ENCODE measurements at places on chromosomes 1 and 21.

DNA sequence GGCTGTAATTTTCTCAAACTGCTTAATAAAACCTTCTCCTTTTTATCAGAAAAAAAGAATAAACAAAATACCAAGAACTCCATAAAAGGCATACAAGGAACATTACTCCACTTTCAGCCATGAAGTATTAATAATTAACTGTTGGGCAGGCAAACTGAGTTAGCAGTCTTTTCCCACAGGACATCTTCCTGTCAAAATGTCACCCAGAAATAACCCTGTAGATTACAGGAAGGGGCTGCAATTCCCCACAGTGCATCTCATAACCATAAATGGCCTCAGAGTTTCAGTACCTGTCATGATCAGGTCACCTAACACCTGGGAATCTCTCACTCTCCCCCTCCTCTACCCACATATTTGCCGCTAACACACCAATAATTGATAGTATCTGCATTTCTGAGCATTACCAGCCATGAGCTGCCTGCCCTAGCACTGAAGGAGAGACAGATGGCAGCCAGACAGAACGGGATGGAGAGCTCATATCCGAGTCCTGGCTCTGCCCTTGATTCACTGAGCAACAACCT lies 475.0 kb downstream of the SMYD3 start:
- peak; percentile 36 for DNase-seq

- DNase-seq, result no peak
Observed at GRCh38 chr1:28807046-28807445, 4.9 kb upstream of the OPRD1 start.

DNA sequence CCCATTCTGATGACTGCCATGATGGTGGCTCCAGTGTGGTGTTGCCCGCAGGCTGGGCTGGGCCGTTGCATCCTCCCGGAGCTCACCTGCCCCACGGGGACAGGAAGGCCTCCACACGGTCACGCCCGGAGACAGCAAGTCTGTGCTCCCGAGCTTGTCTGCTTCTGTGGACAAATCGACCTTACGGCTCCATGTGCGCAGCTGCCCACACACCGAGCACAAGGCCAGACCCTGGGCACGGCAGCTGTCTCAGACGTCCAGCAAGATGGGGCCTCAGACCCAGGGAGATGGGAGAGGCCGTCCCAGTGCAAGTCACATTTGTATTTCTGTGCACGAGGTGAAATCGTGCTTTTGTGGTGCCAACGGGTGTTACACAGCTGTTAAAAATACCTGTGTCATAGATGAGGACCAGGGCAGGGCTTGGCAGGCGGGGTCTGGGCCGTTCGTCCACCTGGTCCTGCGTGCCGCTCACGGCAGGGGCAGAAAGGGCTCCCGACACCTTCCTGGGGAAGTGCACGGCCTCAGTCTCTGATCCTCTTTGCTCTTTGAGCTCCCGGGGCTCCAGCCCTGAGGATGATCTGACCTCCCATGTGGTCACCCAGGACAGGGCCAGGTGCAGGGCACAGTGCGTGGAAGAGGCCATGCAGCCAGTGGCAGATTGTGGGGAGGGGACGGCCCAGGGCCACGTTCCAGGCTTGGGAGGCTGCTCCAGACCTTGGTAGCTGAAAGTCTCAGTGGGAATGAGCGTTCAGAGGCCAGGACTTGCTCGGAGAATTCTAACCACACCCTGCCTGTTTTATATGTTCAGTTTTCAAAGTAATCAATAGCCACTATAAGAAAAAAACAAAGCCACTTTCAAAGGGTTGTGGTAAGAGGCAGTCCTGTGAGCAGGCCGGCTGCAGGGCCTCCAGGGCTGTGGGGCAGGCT lies 13.5 kb downstream of the COL6A1 start:
- DNase-seq, result no peak

DNA sequence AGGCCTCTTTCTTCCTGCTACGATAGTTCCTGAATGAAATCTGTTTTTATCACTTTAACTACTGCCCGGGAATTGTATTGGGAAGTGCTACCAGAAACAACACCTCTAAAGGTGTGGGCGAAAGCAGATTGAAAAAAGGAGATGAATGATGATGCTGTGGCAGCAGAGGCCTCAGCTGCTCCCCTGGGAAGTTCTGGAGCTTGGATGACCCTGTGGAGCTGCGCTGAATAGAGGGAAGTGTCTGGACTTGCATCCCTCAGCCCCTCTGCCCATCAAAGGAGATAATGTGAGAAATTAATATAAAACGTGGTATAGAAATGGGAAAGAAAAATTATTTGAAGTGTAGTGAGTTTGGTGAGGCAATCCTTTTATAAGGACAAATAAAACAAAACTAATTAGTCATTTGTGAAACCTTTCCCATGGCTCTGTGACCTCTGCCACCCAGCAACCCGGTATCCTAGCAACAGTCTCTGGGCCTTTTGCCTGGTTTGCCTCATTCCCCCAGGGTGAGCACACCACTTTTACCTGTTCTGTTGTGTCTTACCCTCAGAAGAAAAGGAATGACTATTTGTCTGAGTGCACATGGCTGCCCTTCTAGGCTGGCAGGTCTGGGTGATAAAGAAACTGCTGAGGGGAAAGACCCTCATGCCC lies 21.3 kb downstream of the OVAAL start:
- DNase-seq, result no peak

- DNase-seq, result no peak
Observed at GRCh38 chr1:229328598-229329362, 14.1 kb downstream of the CCSAP start.

DNA sequence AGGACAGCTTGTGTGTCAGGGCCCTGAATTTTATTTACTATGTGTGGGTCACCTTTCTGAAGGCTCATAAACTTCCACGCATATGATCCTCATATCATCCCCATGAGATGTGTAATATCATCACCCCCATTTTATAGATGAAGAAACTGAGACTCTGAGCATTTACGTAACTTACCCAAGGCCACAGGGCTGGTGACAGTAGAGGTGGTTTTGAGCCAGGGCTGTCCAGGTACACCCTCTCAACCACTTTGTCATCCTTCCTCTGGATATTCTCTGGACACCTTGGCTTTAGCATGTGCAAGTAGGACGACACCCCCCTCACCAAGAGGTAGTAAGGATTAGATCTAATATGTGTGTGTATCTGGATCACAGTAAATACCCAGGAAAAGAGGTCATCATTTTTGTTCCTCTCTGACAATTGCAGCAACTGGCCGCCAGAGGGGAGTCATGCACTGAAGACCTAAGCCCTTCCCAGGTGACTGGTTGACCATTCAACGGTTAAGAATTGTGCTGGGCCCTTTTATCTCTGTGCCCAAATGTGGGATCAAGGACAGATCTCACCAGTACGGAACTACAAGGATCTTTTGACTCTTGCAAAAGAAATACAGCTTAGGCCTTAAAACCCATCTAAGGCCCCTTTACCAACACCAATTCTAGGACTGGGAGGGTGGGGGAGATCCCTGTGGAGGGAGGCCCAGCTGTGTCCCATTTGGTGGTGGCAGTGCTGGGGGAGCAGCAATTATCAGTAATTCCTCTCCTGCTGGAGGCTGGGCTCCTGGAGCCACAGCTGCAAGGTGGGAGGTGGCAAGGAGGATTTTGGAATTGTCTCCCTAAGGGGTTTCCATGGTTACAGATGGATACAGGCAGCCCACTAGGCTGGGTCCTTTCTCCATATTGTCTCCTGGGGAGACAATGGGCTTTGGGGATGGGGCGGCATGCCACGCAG lies 13.7 kb upstream of the E2F2 start:
- peak; percentile 72 for DNase-seq

DNA sequence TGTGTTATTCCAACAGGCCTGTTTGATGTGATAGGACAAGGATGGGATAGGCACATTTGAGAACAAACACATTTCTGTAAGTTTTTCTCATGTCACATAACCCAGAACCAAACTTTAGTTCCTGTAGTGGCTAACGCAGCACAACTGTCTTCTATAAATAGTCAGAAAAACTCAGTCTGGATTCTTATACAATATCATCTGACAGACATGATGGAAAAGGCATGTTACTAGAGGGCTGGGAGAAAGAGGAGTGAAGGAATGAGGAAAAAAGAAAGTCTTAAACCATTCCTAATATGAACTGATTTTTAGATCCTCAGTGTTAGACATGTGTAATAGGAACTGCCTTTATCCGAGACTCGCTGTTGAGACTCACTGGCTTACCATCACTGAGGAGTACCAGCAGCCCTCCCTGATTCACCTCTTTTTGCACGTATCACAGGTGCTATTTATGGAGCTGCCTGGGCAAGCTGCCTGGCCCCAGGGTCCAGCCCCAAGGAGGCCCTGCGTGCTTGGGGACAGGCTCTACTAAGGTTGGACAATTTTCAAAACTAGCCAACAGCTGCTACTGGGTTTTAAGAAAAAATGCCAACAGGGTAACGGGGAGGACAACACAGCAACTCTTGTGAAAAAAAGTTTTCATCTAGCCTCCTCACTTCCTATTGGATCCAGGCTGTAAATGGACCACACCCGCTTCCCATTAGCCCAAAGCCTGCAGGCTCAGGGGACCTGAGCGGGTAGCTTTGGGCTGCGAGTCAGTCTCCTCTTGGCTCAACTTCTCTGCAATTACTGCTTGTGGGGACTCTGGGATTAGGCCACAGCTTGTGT lies 30.7 kb upstream of the SERBP1 start:
- no peak for DNase-seq

GRCh38 chr1:167601442-167602383 lies 28.3 kb upstream of the RCSD1 start:
- no peak for DNase-seq

- no peak for DNase-seq
Observed at GRCh38 chr1:52055866-52056162, 281 bp upstream of the BTF3L4 start.

- DNase-seq, result peak; percentile 41
Observed at GRCh38 chr1:50968821-50969610, 1.0 kb upstream of the CDKN2C start.

- DNase-seq, result no peak
Observed at GRCh38 chr21:38752051-38752505, 53.7 kb upstream of the ETS2 start.

DNA sequence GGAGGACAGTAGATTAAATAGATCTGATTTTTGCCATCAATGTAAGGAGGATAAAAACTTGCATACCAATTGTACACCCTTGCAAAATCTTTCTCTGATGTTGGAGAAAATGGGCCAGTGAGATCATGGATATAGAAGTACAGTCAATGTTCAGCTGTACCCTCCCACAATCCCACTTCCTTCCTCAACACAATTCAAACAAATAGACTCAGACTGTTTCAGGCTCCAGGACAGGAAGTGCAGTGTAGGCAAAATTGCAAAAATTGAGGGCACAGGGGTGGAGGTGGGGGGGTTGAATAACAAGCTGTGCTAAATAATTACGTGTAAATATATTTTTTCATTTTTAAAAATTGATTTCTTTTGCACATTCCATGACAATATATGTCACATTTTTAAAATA lies 3.9 kb upstream of the IFI44 start:
- no peak for DNase-seq

DNA sequence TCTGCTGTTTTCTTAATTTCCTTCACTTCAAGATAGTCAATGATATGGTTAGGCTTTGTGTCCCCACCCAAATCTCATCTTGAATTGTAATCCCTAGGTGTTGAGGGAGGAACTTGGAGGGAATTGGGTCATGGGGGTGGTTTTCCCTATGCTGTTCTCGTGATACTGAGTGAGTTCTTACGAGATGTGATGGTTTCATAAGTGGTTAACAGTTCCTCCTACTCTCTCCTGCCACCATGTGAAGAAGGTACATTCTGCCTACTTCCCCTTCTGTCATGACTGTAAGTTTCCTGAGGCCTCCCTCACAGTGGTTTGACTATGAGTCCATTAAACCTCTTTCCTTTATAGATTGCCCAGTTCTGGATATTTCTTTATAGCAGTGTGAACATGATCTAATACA lies 74.0 kb upstream of the SAMSN1 start:
- DNase-seq, result no peak

DNA sequence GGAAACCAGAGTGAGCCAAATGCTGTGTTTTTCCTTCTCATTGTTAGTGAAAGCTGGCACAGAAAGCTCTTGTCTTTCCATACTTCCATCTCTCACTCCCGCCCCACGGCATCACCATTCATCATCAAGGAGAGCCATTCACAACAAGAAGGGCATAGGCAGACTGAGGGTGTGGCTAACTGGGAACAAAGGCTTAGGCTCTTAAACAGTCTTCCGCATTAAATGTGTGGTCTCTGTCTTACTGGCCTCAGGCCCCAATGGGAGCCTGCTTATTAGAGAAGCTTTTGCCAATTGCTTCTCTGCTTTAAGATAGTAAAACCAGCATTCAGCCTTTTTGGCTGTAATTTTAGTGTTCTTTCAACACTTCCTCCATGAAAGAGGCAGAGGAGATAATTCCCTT lies 51.4 kb downstream of the TNFSF18 start:
- no peak for DNase-seq

- DNase-seq, result no peak
Observed at GRCh38 chr1:231576804-231577718, 48.6 kb downstream of the TSNAX start.

All from ACHN (cell line).